Activated naive CD4-positive, alpha-beta T cell treated with anti-CD3 and anti-CD28 coated beads, Interleukin-2, amount 50 U/mL, for 16 hours (primary cell): ENCODE measurements at places on chromosomes 4 and X.

- DNase-seq: peak; percentile 67
Observed at GRCh38 chr4:186201535-186202230, 10.3 kb downstream of the CYP4V2 start.

- no peak for DNase-seq
Observed at GRCh38 chr4:72152731-72153130, 120.9 kb downstream of the NPFFR2 start.

GRCh38 chr4:141121101-141121500 is 12.2 kb downstream of the RNF150 start:
- DNase-seq: no peak

GRCh38 chr4:105909787-105910281 is 14.6 kb downstream of the NPNT start:
- DNase-seq: no peak

DNA sequence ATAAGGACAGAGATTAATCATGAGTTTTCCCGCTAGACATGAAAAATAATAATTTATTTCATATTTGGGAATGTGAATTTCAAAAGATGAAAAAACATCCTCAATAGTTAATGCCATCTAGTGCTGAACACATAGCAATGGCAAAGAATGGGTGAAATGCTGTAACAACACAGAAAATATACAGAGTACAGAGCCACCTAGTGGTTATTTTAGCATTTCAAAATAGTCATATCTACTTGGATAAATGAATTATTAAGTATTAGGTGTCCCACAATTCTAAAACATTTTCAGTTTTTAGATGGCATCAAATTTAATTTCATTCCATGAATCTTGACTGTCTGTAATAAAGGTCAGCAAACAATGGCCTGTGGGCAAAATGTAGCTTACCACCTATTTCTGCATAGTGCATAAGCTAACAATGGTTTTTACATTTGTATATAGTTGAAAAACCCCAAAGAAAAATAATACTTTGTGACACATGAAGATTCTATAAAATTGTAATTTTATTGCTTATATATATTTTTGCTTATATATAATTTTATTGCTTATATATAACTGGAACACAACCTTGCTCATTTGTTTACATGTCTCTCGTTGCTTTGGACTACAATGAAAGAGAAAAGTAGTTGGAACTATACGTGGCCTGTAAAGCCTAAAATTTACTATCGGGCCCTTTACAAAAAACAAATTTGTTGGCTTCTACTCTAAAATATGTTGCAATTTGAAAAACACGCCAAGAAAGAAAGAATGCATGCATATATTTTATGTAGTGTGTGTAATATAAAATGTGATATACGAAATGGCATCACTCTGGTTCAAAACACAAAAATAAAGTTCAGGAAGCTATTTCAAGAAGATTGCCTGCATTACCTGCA is 99.1 kb upstream of the FAM47C start:
- no peak for DNase-seq

DNA sequence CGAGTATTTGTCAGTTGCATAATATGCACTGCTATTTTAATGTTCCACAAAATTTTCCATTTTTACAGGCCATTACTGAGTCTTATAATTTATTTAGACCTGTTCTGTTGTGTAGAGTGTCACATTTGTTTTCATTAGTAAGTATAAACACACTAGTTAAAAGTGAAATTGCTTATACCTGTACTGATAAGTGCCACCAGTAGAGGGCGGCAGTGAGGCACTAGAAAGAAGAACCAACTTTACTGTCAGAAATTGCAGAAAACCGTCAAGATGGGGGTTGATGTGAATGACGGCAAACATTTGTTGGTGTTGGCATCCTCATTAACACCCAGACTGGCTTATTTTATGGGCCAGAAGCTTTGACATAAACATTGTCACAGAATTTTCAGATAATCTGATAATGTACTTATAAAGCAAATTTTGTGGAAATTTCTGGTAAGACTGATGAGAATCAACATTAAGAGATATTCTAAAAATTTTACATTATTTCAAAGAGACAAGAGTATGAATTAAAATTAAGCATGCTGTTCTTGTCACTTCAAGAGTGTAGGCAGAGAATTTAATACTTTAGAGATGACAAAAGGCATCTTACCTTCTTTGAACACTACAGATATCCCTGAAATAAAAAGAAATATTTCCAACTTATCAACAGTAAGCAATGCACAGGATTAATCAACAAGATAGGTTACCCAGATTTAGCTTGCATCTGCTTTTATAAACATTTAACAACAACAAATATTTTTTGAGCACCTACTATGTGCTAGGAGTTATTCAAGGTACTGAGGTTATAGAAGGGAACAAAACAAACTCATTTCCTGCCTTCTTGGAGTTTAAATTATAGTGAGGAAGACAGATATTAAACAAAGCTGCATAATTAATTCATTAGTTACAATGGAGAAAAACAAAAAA is 24.9 kb downstream of the ALPK1 start:
- DNase-seq: peak; percentile 77

DNA sequence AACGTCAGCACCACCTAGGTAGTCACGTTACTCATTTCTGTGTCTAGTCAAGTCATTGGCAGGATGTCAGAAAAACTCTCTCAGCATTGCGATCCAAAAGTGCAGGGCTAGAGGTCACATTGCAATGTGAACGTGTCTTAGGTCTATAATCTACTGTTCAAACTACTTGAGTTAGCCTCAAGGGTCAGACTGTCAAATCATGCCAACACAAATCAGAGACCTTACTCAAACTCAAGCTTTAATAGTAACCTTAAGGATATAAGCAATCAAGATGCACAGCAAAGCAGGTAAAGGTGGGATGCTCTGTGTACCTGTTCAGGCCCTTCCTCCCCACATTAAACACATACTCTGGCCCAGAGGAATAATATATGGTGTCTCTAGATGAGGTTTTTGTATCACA is 114.4 kb upstream of the NOCT start:
- DNase-seq: no peak

- DNase-seq: no peak
Observed at GRCh38 chr4:78517050-78517652, 34.4 kb upstream of the ANXA3 start.

- DNase-seq: peak; percentile 79
Observed at GRCh38 chr4:742742-743311, 37.2 kb downstream of the PCGF3 start.

DNA sequence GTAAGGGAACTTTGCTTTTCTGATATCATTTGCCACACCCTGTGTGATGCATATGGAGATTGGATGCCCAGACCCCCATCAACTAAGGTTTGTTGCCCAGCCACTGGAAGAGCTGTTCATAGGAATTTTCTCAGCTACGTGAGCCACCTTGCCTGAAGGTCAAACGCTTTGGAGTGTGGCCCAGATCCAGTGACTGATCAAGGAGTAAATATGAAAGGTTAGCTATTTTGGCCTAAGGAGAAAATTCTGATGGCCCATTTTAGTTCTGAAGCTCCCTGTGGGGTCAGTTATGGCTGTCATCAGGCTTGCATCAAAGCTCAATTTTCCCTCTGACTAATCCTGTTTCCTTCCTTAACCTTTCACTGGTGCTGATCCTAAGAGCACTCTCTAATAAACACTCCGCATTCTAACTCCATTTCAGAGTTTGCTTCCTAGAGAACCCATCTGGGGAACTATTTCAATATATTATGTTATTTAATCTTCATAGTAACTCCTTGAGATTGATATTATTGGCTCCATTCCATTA is 407.7 kb downstream of the SPRY1 start:
- no peak for DNase-seq

- DNase-seq: no peak
Observed at GRCh38 chr4:107970063-107970798, 19.5 kb upstream of the HADH start.

GRCh38 chr4:164802301-164802901 is 48.5 kb downstream of the SMIM31 start:
- no peak for DNase-seq

DNA sequence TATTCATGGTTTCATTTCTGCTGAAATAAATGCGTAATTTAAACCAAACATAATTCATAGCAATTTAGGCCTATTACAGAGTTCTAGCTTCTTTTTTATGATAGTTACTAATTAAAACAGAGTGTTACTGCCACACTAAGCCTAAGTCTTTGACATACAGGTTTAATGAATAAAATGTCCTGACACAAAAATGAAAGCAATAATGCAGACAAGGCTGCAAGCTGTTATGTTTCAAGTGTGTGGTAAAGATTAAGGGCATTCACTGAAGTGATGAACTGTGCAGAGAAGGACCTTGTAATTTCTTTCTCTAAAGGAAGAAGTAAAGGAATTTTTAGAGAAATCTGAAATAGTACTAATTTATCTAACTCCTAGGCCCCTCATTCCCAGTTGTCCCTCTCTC is 2.9 kb downstream of the NDNF start:
- no peak for DNase-seq

- no peak for DNase-seq
Observed at GRCh38 chr4:7191546-7192251, 639 bp upstream of the SORCS2 start.

GRCh38 chrX:139299309-139299708 is 231.2 kb upstream of the F9 start:
- no peak for DNase-seq

DNA sequence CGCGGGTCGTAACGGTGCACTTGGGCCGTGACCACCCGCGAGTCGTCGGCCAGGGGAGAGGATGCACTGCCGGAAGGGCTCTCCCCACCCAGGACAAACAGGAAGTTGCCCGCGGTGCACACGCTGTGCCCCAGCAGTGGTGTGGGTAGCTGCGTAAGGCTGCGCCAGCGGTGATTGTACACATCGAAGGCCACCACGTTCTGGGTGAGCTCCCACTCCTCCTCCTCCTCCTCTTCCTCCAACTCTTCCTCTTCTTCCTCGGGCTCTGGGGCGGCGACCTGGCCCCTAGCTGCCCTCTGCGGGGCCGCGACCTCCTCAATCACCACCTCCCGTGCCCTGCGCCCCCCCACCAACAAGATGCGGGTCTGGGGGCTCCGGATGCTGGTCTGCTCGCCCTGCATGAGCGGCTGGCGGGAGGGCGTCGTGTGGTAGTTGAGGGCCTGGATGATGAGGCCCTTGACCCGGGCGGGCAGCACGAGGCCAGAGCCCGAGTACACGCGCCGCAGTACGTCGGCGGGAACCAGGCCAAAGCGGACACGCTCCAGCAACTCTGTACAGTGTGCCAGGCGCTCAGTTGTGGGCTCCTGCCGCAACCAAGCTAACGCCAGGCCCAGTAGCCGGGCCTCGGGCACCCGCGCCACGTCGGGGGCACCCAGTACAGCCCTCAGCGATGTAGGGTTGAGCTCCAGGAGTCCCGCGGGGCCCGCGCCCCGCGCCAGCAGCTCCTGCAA is 1.4 kb downstream of the KLHL34 start:
- peak; percentile 7 for DNase-seq

DNA sequence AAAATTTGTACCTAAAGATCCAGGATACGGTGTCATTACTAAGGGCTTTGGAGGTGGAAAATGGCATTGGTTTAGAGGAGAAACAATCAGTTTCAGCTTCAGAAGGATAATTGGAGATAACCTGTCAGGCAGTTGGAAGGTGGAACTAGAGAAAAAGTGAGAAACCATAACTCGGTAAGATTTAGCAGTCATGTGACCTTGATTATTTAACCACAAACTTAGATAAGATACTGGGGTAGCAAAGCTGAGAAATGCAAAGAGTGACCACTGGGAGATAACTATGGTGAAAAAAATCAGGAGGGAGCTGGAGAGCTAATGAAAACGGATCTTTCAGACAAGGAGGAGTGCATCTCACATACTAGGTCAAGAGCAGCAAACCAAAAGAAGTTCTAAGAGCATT is 58.3 kb upstream of the SMARCA5 start:
- DNase-seq: no peak

DNA sequence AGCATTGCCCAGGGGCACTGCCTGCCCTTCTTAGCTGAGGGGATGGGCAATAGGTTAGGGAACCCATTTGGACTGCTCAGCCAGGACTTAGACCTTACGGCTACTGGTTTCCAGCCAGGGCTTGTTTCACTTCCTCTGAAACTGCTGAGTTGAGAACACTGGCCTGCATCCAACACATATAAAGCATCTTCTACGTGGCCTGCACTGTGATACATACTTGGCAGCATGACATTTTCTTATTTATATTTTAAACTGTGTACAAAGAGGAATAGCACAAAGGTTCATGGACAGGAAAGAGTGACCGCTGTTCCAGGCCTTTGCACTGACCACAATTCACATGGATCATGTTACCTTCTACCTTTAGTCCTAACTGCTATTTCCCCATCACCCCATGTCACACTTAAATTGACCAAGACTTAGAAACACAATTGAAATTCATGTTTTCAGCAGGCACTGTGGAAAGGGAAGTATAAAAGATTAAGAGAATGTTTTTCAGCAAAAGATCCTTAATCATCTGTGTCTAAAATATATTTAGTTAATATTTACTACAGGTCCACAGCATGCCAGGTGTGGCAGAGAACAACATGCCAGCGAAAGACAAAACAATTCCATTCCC is 43.7 kb downstream of the NLGN4X start:
- DNase-seq: no peak

DNA sequence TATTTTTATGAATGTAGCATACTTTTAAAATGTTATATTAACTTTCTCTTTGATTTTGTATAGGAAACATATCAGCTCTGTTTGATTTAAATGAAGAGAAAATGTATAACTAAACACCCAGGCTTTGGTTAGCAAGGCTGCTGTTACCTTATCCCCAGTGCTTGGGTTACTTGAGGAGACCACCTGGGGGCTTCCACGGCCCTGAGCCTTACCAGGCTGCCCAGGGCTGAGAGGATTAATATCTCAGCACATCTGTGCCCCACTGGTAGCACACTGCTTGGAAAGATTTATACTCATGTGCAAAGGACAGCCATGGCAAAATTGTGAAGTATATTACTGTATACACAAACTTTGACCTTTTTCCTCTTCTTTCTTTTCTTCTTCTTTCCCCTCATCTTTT is 752.9 kb downstream of the RAPGEF2 start:
- no peak for DNase-seq

DNA sequence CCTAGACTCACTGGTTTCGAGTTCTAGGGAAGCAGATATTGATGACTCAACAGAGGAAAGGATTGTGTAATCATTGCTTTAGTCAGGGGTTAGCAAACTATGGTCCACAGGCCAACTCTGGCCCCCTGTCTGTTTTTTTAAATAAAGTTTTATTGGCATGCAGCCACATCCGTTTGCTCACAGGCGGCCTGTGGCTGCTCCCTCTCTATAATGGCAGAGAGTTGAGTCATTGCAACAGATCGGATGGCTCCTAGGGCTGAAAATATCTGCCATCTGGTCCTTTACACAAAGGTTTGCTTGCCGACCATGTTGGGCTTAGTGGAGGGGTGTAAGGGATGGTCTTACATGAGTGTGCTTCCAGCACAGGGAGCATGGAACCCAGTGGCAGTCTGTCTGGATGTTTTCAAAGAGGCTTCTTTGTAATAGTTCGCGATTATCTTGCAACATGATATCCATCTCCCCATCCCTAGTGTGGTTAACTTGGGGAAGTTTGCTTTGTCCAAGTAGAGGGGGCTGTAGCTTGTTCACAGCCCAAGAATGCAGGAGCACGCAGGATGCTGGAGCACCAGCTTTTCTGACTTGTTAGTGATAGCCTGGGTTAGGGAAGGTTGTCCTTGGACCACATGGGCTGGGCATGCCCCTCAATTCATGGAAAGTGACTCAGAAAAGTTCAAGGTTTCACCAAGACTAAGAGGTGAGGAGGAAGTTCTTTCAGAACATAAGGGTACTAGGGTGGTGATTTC is 59.3 kb upstream of the CLDN34 start:
- DNase-seq: no peak

GRCh38 chrX:49877397-49878101 is 1.7 kb upstream of the USP27X start:
- DNase-seq: no peak
